Activated effector memory CD4-positive, alpha-beta T cell treated with Interleukin-2 at 50 U/mL for 16 hours (primary cell): ENCODE measurements at places on chromosomes 12 and 14.

GRCh38 chr14:96584907-96585671 lies 82.9 kb downstream of the PAPOLA start:
- no peak for DNase-seq

DNA sequence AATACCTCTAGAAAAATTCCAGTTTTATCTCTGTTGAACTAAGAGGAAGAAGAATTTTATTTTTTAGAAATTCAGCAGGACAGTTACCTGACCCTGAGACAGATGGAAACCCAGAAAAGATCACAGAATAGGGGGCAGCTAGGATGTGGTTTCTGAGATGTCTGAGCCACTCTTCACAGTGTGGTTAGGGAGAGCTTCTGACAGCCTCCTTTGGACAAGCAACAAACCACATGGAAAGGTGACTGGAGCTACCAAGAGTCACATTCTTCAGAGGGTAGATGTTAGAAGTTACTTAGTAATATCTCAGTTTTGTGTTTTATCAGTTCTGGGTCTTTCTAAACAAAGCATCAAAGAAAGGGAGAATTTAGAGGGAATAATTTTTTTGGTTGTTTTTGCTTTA lies 117.3 kb upstream of the NAP1L1 start:
- no peak for DNase-seq

GRCh38 chr12:2615665-2616402 lies 178.9 kb upstream of the FKBP4 start:
- DNase-seq = no peak

GRCh38 chr12:84508851-84509260 lies 403.7 kb downstream of the SLC6A15 start:
- DNase-seq = no peak

- no peak for DNase-seq
These were observed 451.3 kb downstream of the ZFP36L1 start for GRCh38 chr14:68341411-68342212.
